ENCODE measurements at places on chromosomes 4 and X.
A peak's percentile ranks its signal among the peaks of the same experiment; 100 is the strongest.

DNA sequence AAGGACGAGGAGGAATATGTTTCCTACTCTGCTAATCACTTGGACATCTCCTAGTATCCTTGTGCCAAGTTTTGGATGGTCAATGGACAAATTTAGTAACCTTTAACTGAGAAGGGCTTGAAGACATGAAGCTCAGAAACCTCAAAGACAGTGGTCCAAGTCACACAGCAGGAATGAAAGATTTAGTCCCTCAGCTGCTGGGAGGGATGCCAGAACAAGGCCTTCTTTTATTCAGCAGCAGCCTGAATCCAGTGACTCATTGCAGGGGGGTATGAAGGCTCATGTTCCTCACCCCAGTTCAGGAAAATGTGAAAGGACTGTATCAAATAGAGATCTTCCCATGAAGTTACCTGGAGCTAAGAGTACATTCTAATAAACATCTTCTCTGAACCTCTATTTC lies 214.9 kb upstream of the UGT8 start:
- no peak for DNase-seq
- peaks cover 2% of the 10 kb centered on the region for H3K27me3 ChIP-seq
- H3K4me3 ChIP-seq, result no peak overlapping the region
- H3K36me3 ChIP-seq, result no peaks in the 10 kb centered on the region

- DNase-seq, result no peak
- H3K27ac ChIP-seq, result no peak overlapping the region
- H3K4me1 ChIP-seq, result no peaks in the 10 kb centered on the region
- H3K36me3 ChIP-seq, result no peaks in the 10 kb centered on the region
Measured at GRCh38 chrX:150225756-150226155, 137.4 kb upstream of the MAMLD1 start.

DNA sequence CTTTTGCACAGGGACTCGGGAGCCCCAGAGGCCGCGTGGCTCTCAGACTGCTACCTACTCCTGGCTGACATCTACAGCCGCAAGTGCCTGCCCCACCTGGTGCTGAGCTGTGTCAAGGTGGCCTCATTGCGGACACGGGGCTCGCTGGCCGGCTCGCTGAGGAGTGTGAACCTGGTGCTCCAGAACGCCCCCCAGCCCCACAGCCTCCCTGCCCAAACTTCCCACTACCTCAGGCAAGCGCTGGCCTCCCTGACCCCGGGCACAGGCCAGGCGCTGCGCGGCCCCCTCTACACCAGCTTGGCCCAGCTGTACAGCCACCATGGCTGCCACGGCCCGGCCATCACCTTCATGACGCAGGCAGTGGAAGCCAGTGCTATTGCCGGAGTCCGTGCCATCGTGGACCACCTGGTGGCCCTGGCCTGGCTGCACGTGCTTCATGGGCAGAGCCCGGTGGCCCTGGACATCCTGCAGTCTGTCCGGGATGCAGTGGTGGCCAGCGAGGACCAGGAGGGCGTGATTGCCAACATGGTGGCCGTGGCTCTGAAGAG lies 28.8 kb downstream of the SH3TC1 start:
- H3K4me1 ChIP-seq, result peaks cover 14% of the 10 kb centered on the region
- H3K27ac ChIP-seq, result peak overlapping the region; percentile 7
- peaks cover 24% of the 10 kb centered on the region for H3K36me3 ChIP-seq
- H3K4me3 ChIP-seq, result no peak overlapping the region
- H3K27me3 ChIP-seq, result no peaks in the 10 kb centered on the region

DNA sequence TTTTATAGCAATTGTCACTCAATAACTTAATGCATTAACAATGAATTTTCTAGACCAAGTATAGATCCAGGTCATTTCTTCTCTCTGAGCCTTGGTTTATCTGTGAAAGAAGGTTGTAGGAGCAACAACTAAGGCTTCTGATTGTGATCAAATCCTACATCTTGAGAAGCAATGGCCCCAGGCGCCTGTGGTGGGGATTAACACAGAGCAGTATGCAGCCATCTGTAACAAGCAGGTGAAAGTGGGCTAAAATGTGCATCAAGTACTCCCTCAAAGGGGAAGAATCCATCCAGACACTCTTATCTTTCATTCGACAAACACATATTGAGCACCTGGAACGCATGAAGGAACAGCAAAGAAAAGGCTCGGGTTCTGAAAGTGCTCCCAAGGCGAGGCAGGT lies 19.1 kb upstream of the SETD7 start:
- no peak for DNase-seq
- H3K4me1 ChIP-seq, result no peaks in the 10 kb centered on the region
- no peak overlapping the region for H3K4me3 ChIP-seq
- H3K27me3 ChIP-seq, result peaks cover 22% of the 10 kb centered on the region
- no peak overlapping the region for H3K27ac ChIP-seq

- H3K4me1 ChIP-seq, result no peaks in the 10 kb centered on the region
- H3K27me3 ChIP-seq, result no peaks in the 10 kb centered on the region
Measured at GRCh38 chr4:103994059-103994458, 274.3 kb upstream of the TACR3 start.

DNA sequence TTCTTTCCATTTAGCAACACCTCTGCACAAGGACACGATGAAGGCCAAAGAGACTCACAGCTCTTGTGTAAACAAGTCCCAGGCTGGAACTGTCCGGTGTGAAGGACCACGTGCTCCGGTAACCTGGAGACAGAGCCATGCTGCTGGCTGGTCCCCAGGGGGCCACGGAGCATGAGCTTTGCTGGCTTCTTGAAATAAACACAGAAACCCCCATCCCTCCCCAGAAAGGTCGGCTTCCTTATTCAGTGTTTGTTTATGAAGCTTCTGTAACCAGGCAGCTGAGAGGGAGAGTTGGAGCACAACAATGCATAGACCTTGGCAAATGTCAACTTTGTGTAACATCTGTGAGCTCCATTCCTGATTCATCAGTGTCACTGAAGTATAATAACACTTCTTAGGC lies 109.4 kb downstream of the GPR143 start:
- H3K27ac ChIP-seq, result no peak overlapping the region
- H3K27me3 ChIP-seq, result no peaks in the 10 kb centered on the region
- peaks cover 9% of the 10 kb centered on the region for H3K36me3 ChIP-seq
- no peaks in the 10 kb centered on the region for H3K4me1 ChIP-seq

DNA sequence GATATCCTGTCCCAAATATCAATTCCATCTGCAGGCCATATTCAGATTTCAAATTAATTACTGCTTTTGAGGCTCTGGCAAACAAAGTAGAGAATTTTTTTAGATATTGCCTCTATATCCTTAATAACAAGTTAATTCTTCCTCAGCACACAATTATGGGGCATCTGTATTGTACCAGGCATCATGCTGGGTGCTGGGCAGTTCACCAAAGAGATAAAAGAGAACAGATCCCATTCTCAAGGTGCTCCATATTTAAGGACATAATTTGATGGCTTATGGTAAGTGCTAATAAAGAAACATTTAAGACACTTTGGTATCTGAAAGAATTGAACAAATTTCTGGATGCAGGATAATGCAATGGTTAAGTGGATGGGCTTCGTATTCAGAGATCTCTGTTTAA lies 65.8 kb downstream of the SPCS3 start:
- H3K4me3 ChIP-seq, result no peak overlapping the region
- DNase-seq, result no peak
- no peaks in the 10 kb centered on the region for H3K4me1 ChIP-seq
- H3K27ac ChIP-seq, result no peak overlapping the region
- peaks cover 11% of the 10 kb centered on the region for H3K27me3 ChIP-seq

DNA sequence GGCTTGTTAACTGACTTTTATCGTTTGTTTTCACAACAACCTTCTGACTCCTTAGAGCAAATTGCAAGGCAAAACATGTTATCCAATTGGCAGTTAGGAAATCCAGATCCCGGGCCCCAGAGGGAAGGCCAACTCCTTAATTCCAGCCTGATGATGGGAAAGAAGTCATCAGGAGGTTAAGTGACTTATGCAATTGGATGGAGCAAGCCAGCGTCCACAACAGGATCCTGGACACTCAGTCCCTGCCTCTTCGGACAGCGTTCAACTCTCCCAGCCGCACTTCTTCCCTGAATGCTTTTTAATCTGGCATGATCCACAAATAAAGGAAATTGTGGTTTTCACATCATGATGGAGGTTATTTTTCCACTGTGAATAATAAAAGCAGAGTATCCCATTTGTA lies 310.1 kb downstream of the RAB28 start:
- H3K27me3 ChIP-seq, result no peaks in the 10 kb centered on the region
- no peak overlapping the region for H3K27ac ChIP-seq
- H3K36me3 ChIP-seq, result no peaks in the 10 kb centered on the region

DNA sequence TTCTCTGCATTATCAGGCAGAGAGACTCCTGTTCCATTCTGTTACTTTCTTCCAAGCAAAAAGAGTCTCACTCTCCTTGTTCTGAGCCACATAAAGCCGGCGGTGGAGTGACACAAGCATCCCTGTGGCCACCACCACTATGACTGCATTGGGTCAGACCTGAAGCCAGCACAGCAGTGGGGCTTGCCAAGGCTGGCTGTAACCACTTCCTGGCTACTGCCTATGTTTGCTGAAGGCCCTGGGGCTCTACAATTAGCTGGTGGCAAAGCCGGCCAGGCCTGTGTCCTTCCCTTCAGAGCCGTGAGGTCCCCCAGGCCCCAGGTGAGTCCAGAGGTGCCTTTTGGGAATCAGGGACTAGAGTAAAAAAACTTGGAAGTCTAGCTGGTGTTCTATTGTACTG lies 31.8 kb downstream of the PLAC8 start:
- no peak for DNase-seq
- H3K4me3 ChIP-seq, result no peak overlapping the region
- H3K27me3 ChIP-seq, result no peaks in the 10 kb centered on the region
- H3K27ac ChIP-seq, result no peak overlapping the region
- H3K4me1 ChIP-seq, result peaks cover 49% of the 10 kb centered on the region

DNA sequence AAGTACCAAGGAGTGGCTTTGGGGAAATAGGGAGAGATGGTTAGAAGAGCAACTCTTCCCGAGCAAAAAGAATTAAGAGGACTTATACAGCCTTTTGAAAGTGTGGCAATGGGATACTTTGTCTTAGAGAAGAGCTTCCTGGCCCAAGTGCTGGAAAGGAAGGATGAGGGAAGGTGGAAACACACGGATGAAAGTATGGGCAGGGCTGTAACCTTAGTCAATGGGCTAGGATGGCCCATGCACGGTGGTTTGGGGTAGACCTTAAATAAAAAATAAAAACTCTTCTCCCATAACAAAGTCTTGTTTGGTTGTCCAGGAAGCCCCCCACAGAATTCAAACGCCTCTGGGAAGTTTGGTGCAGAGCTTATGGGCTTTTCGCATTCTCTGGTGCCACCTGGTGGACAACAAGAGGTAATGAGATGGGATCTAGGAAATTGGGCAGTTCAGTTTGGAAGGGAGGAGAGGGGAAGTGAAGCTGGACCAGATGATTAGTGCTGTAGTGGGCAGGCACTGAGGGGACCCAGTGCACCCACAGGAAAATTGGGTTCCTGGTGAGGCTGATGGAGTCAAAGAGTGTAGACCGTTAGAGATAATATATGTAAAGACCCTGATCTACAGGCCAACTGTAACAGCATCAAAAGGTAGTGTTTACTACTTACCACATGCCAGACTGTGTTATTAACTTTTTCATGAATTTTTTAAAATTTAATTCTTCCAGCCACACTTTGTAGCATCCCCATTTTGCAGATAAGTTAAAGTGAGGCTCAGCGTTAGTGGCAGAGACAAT lies 13.8 kb upstream of the ENOX2 start:
- no peaks in the 10 kb centered on the region for H3K36me3 ChIP-seq
- H3K4me1 ChIP-seq, result no peaks in the 10 kb centered on the region
- no peak for DNase-seq
- H3K27ac ChIP-seq, result no peak overlapping the region
- H3K27me3 ChIP-seq, result no peaks in the 10 kb centered on the region

- no peak for DNase-seq
- H3K27me3 ChIP-seq, result no peaks in the 10 kb centered on the region
- no peaks in the 10 kb centered on the region for H3K4me1 ChIP-seq
- H3K36me3 ChIP-seq, result no peaks in the 10 kb centered on the region
- H3K27ac ChIP-seq, result no peak overlapping the region
Measured at GRCh38 chr4:76772498-76773106, 125.3 kb downstream of the SOWAHB start.

DNA sequence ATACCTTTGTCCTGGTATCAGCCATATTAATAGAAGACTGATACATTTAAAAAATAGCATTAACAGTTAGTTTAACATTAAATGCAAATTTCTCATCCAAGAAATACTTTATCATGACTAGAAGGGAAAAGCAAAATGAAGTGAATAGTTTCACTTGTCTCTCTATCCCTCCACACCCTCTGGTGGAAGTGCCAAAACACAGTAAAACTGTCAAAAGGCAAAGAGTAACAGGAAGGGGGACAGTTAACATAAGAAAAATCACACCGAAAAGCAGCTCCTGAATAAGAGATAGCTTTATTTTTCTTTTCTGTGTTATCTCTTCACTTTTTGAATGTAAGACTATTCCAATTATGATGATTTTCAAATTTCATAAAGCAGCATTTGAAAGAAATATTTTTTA lies 187.2 kb downstream of the FBXW7 start:
- no peak overlapping the region for H3K27ac ChIP-seq
- H3K4me1 ChIP-seq, result peaks cover 10% of the 10 kb centered on the region
- peaks cover 9% of the 10 kb centered on the region for H3K36me3 ChIP-seq
- no peak overlapping the region for H3K4me3 ChIP-seq
- H3K27me3 ChIP-seq, result no peaks in the 10 kb centered on the region

DNA sequence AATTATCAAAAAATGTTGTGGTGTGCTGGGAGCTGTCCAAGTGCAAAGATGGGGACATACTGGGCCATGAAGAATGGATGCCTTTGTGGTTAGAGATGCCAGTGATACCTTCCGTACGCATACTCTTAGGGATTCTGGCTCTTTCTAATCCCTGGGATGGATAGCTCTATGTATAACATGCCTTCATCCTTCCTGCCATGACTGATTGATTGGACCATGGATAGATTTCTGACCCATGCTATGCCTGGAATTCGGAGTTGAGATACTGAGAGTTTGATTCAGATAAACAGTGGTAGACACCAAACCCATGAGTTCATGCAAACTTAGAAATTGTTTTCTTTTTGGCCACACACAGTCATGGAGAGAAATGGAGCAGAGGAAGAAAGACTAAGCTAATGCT lies 147.2 kb upstream of the WDFY3 start:
- no peak overlapping the region for H3K4me3 ChIP-seq
- no peak for DNase-seq
- H3K27ac ChIP-seq, result no peak overlapping the region
- H3K4me1 ChIP-seq, result no peaks in the 10 kb centered on the region

DNA sequence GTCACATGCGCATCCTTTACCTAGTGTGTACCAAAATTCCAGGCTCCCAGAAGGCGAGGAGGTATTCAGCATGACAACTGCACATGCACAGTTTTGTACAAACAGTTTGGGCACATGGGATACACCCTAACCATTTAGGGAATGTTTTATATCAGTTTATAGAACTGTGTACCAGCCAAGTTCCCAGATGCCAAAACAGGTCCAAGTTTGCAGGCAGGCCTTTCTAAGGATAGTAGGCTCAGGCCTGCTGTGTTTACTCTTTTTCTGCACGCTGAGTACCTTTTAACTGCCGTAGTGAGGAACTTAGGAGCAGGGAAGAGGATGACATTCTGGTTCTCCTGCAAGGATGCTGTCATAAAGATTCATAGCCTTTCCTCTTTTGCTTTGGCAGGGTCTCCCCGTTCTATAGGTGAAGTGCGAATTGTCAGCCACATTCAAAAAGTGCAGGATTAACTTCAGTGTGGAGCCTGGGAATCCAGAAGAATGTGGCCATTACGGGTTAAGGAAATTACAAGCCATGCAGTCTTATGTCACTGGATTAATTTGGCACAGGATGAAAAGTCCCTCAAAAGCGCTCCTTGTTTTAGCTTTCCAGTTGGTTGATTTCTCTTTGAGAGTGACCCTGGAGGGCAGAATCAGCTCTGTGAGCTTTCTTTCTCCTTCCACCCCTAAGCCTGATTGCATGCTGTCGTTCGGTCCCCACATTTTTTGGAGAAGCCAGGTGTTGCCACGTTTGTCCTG lies 259.8 kb downstream of the ARHGAP10 start:
- no peaks in the 10 kb centered on the region for H3K36me3 ChIP-seq
- H3K27ac ChIP-seq, result no peak overlapping the region
- DNase-seq, result no peak
- no peak overlapping the region for H3K4me3 ChIP-seq
- H3K27me3 ChIP-seq, result peaks cover 4% of the 10 kb centered on the region
- no peaks in the 10 kb centered on the region for H3K4me1 ChIP-seq
